ENCODE measurements at places on chromosomes 12 and 14. TPM values are rescaled to one million over a fixed set of nuclear protein-coding genes. Genes with fewer than 3 reads are reported as not detected.
A peak's percentile ranks its signal among the peaks of the same experiment; 100 is the strongest.

- peak; percentile 98 for DNase-seq
Observed at GRCh38 chr14:96362965-96363750, at the start of the genes ATG2B and GSKIP. TSS of gene ATG2B (minus strand) at chr14:96363341. CDS start at chr14:96362976, 365 bp downstream. TSS of gene GSKIP (plus strand) at chr14:96363526. CDS start at chr14:96382248, 18,722 bp downstream.

GRCh38 chr12:120711411-120711810 is 1.2 kb downstream of the UNC119B start:
- DNase-seq = peak; percentile 24

Gene LRRC43
- total RNA-seq = 6.4 TPM

Gene MAP3K9
- not detected for total RNA-seq

DNA sequence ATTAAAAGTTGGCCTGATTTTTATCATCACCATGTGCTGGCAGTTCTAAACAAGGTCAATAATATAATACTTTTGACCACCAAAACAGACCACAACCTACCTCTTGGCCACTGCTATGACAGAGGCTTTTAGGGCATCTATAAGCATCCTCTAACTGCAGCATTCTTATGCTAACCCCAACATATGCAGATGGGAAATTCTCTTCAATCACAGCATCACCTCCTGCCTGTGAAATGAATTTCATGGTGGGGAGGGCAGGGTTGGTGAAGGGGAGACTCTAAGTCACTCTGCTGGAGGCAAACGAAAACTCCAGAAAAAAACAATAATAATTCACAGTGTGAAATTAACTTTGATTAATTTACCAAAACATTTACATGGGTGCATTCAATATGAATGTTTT is 78.8 kb upstream of the FAR2 start:
- DNase-seq = no peak

DNA sequence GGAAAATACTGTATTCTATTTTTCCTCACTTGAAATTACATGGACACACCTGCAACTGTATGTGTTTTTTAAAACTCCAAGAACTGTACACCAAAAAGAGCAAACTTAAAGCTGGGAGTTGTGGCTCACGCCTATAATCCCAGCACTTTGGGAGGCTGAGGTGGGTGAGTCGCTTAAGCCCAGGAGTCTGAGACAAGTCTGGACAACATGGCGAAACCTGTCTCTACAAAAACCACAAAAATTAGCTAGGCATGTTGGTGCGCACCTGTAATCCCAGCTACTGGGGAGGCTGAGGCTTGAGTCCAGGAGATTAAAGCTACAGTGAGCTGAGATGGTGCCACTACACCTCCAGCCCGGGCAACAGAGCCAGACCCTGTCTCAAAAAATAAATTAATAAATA is 95.9 kb downstream of the SINHCAF start:
- DNase-seq = no peak

DNA sequence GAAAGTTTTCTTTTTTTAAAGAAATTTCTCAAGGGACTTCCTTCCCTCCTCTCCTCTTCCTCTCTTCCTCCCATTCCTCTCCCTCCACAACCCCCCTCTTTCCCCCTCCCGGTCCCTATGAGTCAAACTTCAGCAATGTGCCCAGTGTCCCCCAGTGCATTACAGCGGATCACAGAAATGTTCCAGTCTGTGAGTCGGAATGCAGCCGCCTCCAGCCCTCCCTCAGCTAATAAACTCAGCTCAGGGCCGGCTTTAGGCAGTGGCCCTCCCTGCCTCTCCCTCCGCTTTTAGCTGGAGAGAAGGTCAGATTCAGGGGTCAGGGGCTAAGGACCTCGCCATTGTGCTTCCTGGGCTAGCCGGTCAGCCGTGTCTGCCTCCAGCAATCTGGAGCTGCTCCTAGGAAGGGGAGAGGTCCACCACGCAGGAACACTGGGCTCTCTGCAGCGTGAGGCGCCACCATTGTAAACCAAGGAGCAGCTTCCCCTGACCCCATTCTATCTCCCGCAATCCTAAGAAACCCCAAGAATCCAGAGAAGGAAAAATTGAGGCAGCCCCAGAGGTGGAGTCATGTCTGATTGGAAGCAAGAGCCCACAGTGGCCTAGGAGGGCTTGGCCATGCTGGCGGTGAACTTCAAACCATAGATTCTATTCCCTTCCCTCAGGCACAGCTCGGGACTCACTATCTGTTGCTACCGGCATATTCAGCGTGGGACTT is 1.1 kb upstream of the HDAC7 start:
- peak; percentile 98 for DNase-seq

Gene RNASE7
- total RNA-seq = not detected

- no peak for DNase-seq
Observed at GRCh38 chr12:29707846-29708245, 75.9 kb downstream of the TMTC1 start.

Gene DAO
- not detected for total RNA-seq

- peak; percentile 77 for DNase-seq
Observed at GRCh38 chr12:54479421-54479820, 6.0 kb upstream of the GTSF1 start.

DNA sequence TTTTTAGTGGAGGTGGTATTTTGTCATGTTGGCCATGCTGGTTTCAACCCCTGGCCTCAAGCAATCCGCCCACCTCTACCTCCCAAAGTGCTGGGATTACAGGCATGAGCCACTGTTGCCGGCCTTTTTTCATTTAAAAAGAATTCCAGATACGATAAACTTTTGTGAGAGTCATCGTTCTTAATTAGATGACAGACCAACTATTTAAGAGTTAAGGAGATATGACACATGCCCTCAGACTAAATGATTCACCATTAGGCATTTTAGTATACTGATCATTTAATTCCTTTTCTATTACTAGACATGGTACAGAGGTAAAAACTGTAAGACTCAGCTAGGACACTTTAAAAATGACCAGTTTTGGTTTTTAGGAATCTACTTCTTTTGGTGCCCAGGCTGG is 2.4 kb downstream of the ANKRD13A start:
- DNase-seq = peak; percentile 94

Gene YLPM1
- total RNA-seq = 40.0 TPM

All from GM23248 (cell line).